ENCODE measurements at places on chromosomes 7 and 10.

- DNase-seq, result no peak
Observed at GRCh38 chr10:9274206-9274755, 1219.8 kb downstream of the GATA3 start.

DNA sequence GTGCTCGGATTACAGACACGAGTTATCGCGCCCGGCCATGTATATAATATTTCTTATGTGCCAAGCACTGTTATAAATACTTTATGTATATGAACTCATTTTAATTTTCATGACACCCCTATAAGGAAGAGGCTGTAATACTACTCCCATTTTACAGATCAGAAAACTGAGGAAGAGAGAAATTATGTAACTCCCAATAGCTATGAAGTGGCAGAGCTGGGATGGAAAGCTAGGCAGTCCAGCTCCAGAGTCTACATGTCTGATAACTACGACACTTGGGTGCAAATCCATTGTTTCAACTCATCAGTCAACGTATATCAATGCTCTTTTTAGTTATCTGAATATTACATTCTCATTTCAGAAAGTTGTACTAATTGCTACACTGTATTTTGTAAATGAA is 17.0 kb downstream of the PDK4 start:
- DNase-seq, result no peak

GRCh38 chr10:51878695-51879094 is 179.3 kb upstream of the CSTF2T start:
- no peak for DNase-seq

DNA sequence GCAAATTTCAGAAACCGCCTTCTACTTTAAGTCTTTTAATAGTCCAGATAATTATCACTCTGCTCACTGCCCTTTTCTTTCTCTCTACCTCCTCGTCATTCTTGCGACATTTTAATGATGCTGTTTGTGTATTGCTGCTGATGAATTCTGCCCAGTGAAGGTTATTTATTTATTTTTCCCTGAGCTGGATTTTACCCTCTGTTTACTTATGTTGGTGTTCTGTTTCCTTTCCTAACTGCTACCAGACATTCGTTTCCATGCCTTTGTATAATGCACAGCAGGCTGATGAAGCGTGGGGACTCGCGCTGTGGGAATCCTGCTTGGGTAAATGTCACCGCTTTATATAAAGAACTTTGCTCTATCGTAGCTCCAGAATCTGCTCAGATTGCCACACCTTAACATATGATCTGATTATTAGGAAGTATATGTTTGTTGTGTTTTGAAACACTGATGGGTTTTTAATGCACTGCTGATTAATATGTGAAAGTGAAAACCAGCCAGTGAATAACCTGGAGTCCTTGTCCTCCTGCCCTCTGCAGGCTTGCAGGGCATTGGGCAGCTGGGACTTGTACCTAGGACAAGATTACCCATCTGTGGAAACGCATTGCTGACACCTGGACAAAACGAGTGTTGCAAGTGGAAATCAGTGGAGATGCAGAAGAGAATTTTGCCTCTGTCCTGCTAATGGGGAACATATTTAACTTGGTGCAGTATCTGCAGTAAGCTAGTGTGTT is 291.5 kb downstream of the SDK1 start:
- DNase-seq, result no peak

- no peak for DNase-seq
Observed at GRCh38 chr10:101293007-101293723, 60.8 kb upstream of the BTRC start.

GRCh38 chr7:90216080-90216674 is 4.6 kb downstream of the STEAP2 start:
- DNase-seq, result no peak

DNA sequence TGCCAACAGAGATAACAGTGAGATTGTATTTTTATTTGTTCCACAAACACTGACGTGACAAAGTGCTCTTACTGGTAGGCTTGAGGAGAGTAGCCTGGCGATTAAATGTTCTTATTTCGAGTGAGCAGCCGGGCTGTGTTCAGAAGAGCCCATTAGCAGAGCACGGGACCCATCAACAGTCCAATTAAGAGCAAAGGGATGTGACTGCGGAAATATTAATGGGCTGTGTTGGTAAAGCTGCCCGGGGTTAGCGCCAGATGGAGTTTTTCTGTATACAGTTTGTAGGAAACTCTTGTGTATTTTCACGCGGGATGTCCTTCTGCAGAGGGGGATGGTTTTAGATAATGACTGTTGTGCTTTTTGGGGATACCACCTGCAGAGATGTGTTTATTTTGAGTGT is 104.3 kb downstream of the KIAA1217 start:
- DNase-seq, result no peak

DNA sequence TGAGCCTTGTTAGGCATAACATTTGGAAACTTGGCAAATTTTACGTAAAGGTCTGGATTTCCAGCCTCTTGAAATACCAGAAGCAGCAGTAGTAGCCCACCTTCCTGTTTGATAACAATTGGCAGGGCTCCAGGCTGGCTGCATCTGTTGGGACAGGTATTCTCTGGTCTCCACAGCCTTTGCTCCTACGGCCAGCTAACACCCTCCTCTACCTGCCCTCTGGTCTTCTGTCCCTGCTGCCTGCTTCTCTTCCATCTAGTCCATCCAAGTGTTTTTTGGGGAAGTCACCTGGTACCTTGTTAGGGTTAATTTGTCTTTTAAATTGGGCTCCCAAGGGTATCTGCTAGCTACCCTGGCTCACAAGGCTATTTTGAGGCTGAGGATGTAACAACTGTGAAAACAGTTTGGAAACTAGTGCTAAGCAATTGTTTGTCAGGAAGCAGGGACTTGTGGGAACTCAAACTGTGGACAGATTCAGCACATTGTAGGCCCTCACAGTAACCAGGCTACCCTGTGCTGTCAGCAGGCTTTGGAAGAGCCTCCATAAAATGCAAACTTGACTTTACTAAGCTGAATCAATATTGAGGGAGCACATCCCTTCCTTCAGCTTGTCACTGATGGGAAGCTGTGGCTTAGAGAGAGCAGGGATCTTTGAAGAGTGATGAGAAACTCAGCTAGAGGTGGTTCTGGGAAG is 8.5 kb downstream of the RPS24 start:
- no peak for DNase-seq

- DNase-seq, result no peak
Observed at GRCh38 chr7:147411096-147411495, 1179.5 kb upstream of the C7orf33 start.

DNA sequence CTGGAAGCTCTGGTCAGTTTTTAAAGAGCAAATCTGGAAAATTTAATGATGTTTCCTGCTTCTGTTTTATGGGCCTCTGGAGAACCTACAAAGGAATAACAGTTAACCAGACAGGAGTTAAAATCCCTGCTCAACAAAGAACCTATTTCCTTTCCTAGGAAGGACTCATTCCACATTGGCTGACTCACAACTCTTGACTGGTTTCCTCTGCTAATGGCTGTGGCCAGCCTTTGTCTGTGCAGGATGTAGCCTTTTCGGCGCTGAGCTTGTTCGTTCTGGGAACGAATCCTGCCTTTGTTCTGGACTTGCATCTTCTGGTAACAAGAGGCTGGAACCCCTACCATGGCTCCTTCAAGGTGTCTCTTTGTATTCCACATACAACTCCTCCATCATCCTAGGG is 112.8 kb upstream of the PDCD4 start:
- DNase-seq, result no peak

- no peak for DNase-seq
Observed at GRCh38 chr7:55517191-55517633, 55.1 kb downstream of the VOPP1 start.

DNA sequence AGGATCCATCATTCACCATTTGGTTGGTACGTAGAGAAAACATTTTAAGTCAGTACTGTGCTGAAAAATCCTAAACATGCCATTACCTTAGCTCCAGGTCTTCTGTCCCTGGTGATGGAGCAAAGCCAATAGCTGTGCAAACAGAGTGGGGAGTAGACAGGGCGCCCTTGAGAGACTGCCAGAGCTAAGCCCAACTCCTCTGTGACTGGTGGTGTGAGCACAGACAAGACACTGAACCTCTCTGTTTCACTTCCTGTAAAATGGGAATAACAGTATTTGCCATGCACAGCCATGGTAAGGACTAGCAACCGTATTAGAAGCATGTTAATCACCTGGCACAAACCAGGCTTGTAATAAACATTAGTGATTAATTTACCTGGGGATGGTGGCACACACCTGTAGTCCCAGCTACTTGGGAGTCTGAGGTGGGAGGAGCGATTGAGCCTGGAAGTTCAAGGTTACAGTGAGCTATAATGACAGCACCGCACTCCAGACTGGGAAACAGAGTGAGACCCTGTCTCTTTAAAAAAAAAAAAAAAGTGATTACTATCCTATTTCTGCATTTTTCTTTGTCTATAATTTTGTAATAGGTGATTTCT is 28.7 kb downstream of the LYZL1 start:
- no peak for DNase-seq

GRCh38 chr10:13865758-13866491 is 279.2 kb downstream of the PRPF18 start:
- DNase-seq, result peak; percentile 18

GRCh38 chr10:95287281-95287680 is 3.5 kb downstream of the PDLIM1 start:
- DNase-seq, result no peak

DNA sequence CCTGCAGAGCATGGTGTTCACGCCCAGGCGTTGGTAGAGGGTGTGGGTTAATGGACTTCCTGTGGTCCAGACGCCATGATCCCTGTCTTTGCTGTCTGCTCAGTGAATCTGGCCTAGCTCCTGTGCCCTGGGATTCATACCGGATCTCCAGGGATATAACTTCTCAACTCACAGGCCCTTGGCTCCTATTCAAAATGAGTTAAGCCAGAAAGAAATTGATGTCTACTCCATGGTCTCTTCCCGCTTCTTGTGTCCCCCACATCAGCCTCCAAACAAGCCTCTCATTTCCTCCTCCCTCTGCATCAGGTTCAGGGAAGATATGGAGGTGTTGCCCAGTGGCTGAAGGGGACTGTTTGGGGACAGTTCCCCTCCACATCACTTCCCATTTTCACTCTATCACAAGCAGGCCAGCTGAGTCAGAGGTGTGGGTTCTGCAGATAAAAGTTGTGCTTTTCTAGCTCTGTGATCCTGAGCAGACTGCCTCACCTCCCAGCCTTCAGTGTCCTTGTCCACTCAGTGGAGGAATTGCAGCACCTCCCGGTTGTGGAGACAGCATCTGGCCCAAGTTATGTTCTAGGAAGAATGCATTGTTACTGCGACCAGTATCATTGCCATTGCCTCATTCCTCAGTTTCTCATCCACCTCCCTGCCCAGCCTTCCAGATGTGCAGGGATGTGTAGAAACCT is 22.5 kb downstream of the AKR1E2 start:
- no peak for DNase-seq

GRCh38 chr10:54904833-54905232 is 103.8 kb upstream of the PCDH15 start:
- DNase-seq, result no peak

DNA sequence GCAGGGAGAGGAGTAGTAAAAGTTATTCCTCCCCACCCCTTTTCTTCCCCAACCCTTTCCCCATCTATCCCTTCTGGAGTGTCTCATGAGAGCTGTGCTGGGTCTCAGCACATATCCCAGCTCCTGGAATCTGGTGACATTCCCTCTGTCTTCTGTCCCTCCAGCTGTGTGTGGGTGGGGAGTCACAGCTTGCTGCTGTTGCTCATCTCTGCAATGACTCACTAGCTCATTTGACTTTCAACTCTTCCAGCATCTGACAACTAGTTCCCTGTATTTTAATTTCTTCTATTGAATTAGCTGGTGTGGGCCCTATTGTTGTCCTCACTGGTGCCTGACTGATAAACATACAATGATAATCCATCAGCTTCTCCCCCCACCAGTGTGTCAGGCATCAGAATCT is 198.9 kb upstream of the AUTS2 start:
- DNase-seq, result peak; percentile 35

DNA sequence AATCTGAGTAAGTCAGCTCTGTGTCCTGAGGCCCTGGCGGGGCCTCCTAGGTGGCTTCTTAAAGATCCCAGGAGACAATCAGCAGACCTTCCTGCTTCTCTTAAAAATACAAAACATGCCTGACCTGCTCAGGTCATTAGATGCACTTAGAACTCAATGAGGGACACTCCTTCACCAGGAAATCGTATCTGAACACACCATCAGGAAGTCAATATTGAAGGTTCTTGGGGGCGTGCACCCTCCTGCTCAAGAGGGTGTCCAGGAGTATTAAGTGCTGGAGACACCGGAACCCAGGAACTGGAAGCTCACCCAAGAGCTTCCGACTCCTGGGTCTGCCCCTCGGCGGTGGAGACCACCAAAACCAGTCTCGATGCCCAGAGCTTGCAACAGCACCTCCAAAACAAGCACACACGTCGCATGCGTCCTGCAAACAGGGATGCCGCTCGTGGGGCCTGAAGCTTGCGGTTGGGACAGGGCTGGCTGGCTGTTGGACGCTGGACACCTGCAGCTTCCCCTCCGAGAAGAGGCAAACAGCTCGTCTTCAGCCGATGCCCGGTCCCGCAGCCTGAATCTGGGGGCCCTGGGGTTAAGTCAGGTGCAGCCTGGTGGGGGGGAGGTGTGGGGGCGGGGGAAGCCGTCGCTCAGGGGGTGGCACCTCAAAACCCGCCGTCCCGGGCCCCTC is 803 bp downstream of the RAPGEF5 start:
- no peak for DNase-seq

Data from GM04504 (cell line).